ENCODE measurements at places on chromosomes 5 and 9.
A peak's percentile ranks its signal among the peaks of the same experiment; 100 is the strongest.

- DNase-seq, result no peak
Measured at GRCh38 chr9:36603006-36603405, 30.3 kb downstream of the MELK start.

GRCh38 chr9:4272126-4272525 lies 27.7 kb downstream of the GLIS3 start:
- no peak for DNase-seq

DNA sequence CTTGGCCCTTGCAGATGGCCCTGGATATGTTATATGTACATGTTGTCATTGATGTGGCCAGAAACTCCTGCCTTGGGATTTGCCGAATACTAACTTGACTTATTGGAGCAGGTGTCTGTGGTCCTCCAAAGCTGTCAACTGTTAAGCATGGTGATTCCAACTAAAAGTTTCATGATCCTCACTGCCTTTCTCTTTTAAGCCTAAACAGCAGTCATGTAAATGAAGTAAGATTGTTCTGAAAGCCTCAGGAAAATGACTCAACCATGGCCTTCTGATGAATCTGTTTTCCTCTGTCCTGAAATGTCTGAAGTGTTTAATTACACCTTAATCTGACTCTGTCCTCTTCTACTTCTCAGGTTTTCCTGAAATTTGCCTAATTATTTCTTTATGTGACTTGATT lies 245.0 kb downstream of the FAM114A2 start:
- DNase-seq, result no peak

DNA sequence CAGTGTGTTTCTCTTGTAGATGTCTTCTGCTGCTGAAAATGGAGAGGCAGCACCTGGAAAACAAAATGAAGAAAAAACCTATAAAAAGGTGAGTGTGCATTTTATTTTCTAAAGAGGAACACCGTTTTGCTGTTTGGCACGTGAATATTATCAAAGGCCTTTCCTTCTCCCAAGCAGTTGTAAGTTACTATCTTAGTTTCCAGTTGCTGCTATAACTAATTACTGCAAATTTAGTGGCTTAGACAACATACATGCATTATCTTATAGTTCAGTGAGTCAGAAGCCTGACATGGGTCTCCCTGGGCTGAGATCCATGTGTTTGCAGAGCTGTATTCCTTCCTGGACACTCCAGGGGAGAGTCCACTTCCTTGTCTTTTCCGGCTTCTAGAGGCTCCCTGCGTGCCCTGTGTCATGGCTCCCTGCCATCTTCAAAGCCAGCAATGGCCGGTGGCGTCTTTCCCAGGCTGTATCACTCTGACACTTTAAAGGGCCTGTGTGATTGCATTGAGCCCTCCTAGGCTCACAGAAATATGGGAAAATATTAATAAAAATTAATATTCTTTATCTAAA lies 117.6 kb downstream of the PIP5K1B start:
- no peak for DNase-seq

GRCh38 chr5:83220331-83220730 lies 143.0 kb downstream of the XRCC4 start:
- no peak for DNase-seq

GRCh38 chr5:135221696-135222095 lies 177.3 kb downstream of the MACROH2A1 start:
- DNase-seq, result no peak

- DNase-seq, result peak; percentile 80
Measured at GRCh38 chr9:109779711-109780452, at the start of gene PALM2AKAP2. TSS of gene PALM2AKAP2 (plus strand) at chr9:109780198. CDS start at chr9:109780489, 291 bp downstream.

- DNase-seq, result peak; percentile 46
Measured at GRCh38 chr5:40904205-40904993, 4.9 kb upstream of the C7 start.

DNA sequence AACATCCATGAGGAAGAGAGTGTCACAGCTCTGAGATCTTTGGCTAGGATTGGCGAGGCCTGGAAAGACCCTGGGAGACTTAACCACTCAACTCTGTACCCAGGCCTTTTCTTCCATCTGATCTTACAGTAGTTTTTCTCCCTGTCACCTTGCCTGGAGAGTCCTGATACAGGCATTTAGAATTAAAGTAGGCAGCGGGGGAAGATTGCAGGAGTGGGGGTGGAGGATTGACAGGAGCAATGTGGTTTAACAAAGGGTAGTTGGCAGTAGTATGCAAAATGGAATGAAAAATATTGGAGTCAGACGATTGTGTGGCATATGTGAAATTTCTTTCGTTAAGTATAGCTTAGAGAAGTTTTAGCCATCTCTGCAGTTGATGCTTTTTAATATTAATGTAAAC lies 16.9 kb downstream of the TMEFF1 start:
- no peak for DNase-seq

DNA sequence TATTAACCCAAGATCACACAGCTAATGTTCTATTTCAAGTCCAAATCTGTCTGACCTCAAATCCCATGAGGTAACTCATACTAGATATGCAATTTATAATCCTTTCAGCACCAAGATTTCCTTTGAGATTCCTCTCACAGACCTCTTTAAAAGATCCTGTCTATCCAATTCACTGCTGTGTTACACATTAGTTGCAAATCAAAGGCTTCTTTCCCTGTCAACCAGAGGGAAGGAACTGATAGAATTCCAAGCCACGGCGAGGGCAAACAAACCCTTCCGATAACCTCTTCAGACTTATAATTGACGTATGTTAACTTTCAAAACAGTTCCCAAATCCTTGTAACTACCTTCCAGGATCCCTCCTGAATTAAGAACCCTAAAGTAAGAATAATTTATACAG lies 168.9 kb downstream of the DRD1 start:
- no peak for DNase-seq

GRCh38 chr5:58081435-58081834 lies 378.5 kb downstream of the PLK2 start:
- no peak for DNase-seq

- DNase-seq, result no peak
Measured at GRCh38 chr9:70502690-70503089, 88.2 kb upstream of the KLF9 start.

DNA sequence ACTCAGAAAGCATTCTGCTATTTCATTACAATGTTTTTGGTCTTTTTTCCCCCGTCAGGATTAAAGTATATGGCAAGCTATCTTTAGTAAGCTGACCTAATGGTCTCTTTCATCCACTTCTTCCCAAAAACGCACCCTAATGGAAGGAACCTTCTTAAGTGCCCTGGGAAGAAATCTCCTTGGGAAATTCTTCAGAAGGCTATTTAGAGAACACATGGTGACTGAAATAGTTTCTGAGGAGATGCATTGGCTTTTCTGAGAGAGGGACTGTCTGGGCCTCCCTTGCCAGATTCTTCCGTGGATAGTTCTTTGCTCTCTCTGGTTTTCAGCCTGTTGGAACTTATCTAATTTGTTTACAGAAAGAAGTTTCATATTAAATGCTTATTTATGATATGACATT lies 524.1 kb upstream of the MEF2C start:
- no peak for DNase-seq

GRCh38 chr9:76789840-76790239 lies 25.6 kb downstream of the PCA3 start:
- DNase-seq, result no peak

GRCh38 chr5:107413754-107414153 lies 257.0 kb downstream of the EFNA5 start:
- no peak for DNase-seq

GRCh38 chr5:142883025-142883424 lies 112.8 kb downstream of the ARHGAP26 start:
- no peak for DNase-seq

DNA sequence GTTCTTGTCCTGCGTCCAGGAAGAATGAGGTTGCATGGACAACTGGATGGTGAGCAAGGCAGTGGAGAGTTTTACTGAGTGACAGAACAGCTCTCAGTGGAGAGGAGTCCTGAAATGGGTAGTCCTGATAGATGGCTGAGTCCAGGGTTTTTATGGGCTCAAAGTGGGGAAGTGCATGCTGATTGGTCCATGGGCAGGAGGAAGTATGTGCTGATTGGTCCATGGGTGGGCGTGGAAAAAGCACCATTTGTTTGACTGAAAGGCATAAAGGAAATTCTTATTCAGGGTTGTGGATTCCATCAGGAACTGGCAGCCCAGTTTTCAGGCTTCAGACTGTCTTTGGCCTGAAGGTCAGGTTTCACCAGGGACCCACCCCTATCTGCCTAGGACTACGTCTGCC lies 10.6 kb downstream of the FSD1L start:
- DNase-seq, result no peak

DNA sequence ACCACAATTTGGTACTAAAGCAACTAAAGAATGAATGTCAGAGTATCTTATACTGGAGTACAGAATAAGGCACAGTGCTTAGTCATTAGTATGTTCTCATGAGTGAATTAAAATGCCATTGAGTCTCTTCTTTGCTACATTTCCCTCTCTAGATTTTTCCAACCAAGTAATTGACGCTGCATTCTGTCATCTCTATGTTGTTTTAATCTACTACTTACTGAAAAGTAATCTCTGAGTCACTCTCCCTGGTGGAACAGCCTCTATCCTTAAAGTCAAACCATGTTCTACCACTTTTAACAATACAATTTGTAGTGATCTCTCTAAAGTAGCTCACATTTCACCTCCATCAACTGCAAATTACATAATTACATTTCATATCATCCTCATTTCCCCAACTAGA lies 495.1 kb downstream of the CDH18 start:
- DNase-seq, result no peak

DNA sequence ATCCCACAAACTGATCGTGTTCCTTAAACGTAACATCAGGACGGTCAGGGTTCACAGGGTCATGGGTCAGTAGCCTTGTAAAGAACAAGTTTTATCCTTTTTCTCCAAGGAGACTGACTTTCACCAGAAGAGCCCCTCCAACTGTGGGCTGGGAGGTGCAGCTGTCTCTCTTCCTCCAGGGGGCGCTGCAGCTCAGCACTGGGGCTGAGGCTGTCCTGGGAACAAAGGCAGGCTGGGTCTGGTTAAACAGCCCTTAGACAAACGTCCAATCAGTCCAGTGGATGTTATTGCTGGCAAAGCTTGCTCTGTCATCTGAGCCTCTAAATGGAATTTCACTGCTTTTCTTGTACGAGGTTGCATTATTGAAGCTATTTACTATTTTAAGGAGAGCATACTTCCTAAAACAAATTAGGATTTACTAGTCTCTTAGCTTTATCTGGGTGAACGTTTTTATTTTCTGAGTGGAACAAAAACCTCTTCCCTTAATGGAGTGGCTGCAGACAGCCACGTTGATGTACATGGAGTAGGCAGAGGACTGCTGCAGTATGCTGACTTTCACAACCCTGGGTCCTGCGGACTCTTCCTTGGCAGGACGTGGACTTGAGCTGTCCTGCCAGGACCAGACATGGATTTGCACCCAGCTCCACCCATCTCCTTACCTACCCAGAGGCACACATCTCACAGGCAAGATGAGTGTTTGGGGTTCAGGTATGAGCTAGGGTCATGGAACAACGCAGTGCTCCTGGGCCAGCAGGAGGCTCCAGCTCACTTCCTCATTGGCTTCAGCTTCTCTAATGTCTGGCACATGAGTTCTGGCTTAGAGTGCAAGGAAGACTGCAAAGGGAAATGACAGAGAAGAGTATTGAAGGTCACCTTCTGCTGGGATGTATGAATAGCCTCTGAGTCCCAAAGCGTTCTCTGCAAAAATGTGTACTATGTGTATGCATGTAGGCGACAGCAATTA lies 7.8 kb downstream of the EXOSC2 start:
- DNase-seq, result peak; percentile 26

DNA sequence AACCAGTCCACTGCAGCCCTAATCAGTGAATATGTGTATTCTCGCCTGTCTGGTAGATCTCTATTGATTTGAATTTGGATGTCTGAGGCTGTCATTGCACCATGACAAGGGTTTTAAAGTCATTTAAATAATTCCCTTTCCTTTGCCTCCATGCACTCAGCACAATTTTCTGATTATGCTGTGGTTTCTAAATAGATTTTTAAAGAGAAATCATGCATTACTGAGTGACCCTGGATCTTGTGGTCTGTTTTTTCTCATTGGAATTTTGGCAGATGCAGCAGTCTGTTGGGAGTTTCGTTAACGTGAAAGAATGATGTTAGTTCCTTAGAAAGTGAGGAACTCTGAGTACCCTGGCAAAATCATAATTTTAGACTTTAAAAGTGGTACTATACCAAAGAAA lies 396.0 kb downstream of the LRRC70 start:
- DNase-seq, result no peak

DNA sequence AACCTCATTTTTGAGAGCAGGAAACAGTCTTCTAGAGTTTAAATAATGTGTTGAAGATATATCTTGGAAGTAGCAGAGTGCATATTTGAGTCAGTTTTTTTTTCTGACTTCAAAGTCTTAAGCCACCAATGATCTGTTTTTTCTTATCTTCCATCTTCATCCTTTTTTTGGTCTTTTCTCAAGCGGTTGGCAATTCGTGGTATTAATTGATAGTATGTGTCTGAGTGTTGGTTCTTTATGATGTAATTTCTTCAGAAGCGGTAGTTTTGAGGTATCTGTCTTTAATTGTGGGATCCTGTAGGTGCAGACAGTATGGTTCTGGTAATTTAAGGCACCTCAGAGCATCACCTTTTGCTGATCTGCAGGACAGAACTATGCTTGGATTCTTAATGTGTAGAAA lies 3.9 kb downstream of the CSNK1G3 start:
- no peak for DNase-seq

DNA sequence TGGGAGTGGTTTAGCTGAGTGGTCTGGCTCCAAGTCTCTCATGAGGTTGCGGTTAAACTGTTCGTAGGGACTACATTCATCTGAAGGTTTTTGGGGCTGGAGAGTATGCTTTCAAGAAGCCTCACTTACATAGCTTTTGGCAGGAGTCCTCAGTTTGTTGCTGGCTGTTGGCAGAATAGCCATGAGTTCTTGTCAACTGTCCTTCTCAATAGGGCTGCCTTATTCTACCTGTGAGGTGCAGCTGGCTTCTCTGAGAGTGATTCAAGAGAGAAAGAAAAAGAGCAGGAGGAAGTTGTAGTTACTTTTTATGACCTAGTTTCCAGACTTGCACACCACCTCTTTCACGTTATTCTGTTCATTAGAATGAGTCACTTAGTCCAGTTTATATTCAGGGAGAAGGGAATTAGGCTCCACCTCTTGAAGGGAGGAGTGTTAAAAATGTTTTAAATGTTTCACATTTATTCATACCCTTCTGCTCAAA lies 33.2 kb downstream of the YTHDC2 start:
- no peak for DNase-seq

DNA sequence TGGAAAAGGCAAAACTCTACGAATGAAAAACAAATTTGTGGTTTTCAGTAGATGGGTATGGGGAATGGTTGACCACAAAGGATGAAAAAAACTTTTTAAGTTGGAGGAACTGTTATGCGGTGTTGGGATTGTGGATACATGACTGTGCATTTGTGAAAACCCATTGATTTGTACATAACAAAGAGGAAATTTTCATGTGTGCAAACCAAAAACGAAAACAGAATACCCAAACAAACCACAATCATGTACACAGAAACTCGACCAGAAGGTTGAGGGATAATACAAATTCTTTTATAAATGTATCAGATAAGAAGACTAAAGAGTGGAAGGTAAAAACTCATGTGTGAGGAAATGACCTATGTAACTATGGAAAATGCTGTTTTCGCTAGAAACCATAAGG lies 1012.4 kb downstream of the CDH18 start:
- no peak for DNase-seq

GRCh38 chr5:36915653-36916052 lies 39.1 kb downstream of the NIPBL start:
- DNase-seq, result no peak

- no peak for DNase-seq
Measured at GRCh38 chr5:25544652-25545249, 900.0 kb upstream of the CDH10 start.
